ENCODE measurements at places on chromosomes 4 and X.

- DNase-seq = no peak
These were observed 58.6 kb downstream of the COL25A1 start for GRCh38 chr4:109243871-109244270.

- peak; percentile 12 for DNase-seq
These were observed 81.1 kb upstream of the NEIL3 start for GRCh38 chr4:177228599-177228998.

DNA sequence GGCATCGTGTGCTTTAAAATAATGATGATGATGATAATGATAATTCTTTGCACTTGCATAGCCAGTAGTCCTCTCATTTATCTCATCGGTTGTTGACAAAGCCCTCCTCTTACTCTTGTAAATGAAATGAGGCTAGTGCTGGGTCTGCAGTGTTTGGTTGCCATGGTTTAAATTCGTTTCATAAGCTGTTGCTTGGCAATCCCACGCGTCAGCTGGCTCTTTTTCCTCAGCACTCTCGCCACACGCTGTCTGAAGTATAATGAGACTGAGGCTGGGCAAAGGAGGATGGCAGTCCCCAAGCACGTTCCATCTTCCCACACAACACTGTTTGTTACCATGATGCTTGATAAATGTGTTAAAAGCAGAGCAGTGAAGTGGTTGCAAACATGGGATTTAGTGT, 15.5 kb downstream of the PAGE4 start:
- no peak for DNase-seq

- no peak for DNase-seq
These were observed 35.1 kb downstream of the KLHL8 start for GRCh38 chr4:87185146-87185870.

- no peak for DNase-seq
These were observed 3.5 kb downstream of the CCDC110 start for GRCh38 chr4:185467991-185468390.

All from GM20000 (cell line).